ENCODE measurements at places on chromosomes 13 and 19. TPM values are rescaled to one million over a fixed set of nuclear protein-coding genes. Genes with fewer than 3 reads are reported as not detected.

Gene ZNF536
- total RNA-seq, result not detected

Gene NDFIP2
- total RNA-seq, result 54.3 TPM

Gene ZNF850
- 14.2 TPM for total RNA-seq

Gene PLVAP
- total RNA-seq, result not detected

Gene GPR42
- not detected for total RNA-seq

Gene ZNF607
- total RNA-seq, result 17.5 TPM

Gene RAB8A
- total RNA-seq, result 72.2 TPM

Gene PCSK4
- total RNA-seq, result 3.0 TPM
